ENCODE measurements at places on chromosomes 1 and 21.

GRCh38 chr1:1665815-1666251 is 7.0 kb upstream of the CDK11B start:
- DNase-seq = no peak

DNA sequence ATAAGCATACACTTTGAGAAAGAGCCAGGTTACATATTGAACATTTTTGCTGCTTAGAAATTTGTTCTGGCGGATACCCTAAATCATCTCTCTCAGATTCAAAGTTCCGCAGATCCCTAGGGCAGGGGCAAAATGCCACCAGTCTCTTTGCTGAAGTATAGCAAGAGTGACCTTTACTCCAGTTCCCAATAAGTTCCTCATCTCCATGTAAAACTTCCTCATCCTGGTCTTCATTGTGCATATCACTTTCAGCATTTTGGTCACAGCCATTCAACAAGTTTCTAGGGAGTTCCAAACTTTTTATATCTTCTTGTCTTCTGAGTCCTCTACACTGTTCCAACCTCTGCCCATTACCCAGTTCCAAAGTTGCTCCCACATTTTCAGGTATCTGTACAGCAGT is 23.3 kb upstream of the LYPD8 start:
- DNase-seq = no peak

- no peak for DNase-seq
Measured at GRCh38 chr1:213985209-213986019, 2.4 kb upstream of the PROX1 start.

DNA sequence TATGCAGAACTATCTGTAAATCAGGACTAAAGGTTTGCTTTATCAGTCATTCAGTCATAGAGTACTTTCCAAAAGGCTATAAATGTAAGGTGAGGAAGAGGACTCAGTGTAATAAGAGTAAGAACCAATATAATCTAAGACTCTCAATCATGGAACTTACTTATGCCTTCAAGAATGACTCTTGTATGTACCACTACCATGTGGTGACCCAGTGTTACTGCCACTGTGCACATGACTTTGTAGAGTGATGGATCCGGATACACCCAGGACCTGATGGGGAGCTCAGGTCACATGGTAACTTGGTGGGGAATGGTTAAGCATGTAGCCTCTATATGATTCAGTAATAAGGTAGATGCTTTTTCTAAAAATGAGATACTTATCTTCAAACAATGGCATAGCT is 2099.8 kb downstream of the MRPL39 start:
- no peak for DNase-seq

DNA sequence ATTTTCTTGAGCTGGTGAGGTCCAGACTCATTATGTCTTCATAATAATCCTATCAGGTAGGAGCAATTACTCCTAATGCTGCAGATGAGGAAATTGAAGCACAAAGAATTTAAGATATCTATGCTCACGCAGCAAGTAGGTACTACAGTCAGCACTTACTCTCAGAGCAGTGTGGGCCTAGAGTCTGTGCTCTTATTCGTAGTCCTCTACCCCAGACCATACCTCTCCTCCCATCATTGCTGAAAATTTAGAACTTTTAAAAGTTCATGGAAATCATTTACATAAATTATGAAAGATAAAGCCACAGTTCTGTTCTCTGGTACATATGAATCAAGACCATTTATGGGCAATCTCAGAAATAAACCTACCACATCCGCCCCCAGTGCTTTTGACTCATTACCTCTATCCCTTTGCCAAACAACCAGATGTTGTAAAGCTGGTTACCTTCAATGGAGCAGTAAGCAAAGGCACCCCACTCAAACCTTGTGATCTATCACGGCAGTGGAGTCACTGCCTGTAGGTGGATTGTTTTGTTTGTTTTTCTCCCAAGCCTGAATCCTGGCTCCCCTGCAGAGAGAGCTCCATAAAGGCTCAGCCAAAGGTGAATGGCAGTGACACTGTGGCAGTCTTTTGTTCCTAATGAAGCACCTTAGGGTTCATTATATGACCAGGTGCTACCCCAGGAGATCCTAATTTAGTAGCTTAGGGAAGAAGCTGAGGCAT is 20.9 kb upstream of the MAN1A2 start:
- no peak for DNase-seq

DNA sequence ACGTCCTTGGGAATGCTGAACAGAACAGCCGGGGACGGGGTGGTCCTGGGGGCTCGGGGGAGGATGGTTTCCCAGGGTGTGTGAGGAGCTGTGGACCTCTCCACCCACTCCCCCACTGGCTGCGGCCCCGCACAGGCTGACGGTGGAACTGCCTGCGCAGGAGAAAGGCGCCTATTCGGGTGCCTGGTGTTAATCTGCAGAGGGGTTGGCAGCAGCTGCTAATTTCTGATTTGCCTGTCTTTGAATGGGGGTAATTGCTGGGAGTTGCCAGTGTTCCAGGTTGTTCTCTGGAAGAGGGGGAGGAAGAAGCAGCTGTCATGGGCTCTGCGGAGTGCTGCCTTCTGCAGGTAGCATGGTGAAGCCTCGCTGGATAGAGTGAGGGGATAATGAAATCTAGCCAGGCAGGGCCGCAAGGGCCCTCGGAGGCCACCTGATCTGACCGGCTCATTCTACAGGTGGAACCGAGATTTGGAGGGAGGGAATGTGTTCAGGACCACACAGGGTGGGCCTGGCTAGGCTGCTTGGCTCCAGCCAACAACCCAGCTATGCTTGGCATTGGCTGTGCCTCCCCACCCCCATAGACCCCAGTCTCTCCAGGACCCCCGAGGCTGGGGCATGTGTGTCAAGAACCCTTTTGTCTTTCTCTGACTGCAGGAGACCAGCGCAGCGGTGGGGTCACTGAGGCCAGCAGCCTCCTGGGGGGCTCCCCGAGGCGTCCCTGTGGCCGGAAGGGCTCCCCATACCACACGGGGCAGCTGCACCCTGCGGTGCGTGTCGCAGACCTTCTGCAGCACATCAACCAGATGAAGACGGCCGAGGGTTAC is 67.1 kb downstream of the PTPRU start:
- no peak for DNase-seq

DNA sequence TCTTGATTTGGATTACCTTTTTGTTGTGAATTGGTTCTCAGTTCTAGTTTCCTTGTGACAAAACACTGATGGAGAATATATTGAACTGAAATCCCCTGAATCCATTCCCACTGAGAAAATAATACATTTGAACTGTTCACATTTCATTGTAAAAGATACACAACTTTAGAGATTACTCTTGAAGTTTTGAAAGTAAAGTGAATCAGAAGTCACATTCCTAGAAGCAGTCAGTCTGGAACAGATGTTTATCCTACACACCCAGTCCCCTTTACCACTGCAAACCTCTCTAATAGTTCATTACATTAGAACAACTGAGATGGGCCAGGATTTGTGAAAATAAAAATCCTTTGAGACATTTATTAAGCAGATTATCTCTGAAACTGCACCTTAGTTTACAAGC is 3.4 kb downstream of the RERE start:
- peak; percentile 12 for DNase-seq

GRCh38 chr1:212718499-212718898 is 18.9 kb upstream of the BATF3 start:
- peak; percentile 20 for DNase-seq

GRCh38 chr1:77900687-77901293 is 12.4 kb downstream of the NEXN start:
- peak; percentile 58 for DNase-seq

DNA sequence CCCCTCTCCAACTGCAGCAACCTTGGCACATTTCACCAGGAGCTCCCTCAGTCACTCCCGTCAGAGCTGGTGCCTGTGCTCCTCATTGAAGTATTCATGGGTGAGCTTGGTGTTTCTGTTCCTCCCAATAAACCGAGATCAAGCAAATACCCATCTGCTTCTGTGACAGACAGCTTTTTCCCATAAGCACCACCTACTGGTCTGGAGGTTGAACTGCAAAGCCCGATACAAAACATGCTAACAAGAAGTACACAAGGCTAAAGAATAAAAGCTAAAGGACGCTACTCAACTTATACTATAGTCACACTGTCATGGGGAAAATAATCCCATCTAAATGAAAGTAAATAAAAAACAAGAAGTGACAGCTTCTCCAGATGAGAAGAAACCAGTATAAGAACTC is 111.9 kb upstream of the C21orf91 start:
- DNase-seq = no peak

DNA sequence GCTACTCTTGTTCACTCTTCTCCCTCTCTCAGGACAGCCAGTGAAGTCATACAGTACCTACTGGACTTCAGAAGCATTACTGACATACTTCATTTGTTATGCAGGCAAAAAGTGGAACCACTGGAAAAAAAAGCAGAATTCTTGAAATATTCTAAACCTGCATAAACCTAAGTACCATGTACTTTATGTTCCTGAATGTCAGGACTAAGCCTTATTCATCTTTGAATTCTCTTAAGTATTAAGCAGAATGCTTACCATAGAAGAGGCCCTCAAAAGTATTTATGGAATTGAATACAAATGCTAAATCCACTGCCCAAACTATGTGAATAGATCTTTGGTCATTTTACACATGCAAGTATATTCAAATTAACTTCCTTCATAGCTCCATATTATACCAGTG is 7.8 kb downstream of the PSMB2 start:
- no peak for DNase-seq

GRCh38 chr1:59994302-59995198 is 68.0 kb upstream of the CYP2J2 start:
- DNase-seq = no peak

- no peak for DNase-seq
Measured at GRCh38 chr21:38171723-38172344, 85.0 kb upstream of the KCNJ15 start.

GRCh38 chr1:203202431-203203245 is 16.1 kb upstream of the CHI3L1 start:
- no peak for DNase-seq

DNA sequence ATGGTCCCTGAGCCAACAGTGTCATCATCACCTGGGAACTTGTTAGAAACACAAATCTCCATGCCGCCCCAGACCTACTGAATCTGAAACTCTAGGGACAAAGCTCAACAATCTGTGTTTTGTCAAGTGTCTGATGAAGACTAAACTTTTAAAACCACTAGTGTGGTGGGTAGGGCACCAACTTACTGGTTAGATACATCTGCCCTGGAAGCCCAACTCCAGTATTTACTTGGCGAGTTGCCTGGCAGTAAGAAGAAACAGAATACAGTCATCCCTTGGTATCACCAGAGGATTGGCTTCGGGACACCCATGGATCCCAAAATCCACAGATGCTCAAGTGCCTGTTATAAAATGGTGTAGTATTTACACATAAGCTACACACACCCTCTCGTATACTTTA is 367.9 kb upstream of the DUSP10 start:
- no peak for DNase-seq

- no peak for DNase-seq
Measured at GRCh38 chr1:226711976-226712741, 26.9 kb downstream of the ITPKB start.

DNA sequence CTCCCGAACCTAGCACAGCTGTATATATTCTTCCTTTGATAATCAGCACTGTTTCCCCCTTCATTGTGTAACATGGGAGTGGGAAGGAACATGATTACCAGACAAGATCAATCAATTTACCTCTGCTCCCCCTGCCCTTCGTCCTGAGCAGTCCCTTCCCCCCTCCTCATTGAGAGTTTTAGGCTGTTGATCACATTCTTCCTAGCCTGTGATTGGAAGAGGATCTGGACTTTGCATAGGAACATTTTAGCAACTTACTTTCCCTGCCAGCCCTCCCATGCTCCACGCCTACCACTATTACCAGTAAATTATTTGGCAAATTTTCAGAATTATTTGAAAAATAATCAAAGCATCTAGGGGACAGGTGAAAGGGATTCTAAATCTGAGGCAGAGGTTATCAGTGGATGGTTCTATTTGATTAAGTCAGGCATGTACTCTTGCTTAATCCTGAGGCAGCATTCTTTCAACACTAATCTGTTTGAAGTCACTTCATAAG is 62.7 kb upstream of the ABCD3 start:
- no peak for DNase-seq

DNA sequence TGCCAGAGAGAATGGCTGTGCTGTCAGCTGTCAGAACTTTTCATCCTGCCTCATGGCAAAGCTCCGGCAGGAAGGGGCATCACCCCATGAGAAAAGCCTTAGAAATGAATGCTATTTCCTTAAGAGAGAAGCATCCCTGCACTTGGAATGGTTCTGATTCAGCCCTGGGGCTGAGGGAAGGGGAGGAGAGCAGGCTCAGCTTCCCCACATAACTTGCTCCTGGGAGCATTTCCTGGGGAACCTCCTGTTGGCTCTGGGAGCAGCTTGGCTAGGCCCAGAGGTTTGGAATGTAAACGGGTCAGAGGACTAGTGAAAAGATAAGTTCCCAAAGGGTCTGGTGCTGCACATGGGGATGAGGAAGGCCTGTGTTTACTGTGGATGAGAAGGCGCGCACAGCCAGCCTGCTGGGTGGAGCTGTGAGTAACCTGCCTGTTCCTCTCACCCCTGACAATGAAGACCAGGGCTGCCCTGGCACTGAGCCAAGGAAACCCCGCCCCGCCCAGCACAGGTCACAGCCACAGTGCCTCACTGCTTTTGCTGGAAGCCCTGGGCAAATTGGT is 5.0 kb downstream of the PRELP start:
- no peak for DNase-seq

- no peak for DNase-seq
Measured at GRCh38 chr1:63982201-63982600, 208.4 kb downstream of the ROR1 start.

DNA sequence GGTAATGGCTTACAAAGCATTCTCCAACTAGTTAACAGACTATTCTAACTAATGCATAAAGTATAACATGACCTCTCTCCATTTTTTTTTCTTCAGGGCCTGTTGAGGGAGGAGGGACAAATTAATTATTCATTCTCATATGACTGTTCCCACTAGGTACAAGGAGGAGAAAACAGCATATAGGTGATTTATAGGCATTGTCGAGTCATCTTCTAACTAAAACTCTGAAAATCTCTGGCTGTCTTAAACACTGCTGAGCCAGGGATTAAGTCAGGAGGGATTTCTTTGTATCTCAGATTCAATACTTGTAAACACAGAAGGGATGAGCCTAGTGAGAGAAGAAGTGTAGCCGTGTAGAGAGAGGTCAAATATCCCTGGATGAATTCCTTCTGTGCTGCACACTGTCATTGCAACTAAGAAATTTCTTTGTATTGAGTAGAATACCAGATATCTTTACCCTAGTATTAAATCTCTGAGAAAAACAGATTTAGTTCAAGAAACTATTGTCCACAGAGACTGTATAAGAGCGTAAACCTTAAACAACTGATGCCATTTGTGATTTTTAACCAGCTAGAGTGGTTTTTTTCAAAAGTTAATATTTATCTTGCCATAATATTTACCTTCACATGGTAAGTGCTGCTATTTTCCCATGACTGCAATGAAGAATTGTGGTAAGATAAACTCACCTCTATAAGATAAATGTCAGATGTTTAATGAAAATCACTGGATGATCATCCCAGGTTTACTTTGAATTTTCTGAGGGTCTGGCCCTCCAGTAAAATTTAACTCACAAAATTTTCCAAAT is 465.3 kb downstream of the RWDD3 start:
- no peak for DNase-seq

- no peak for DNase-seq
Measured at GRCh38 chr1:4169991-4170390, 269.9 kb upstream of the C1orf174 start.
